ENCODE measurements at places on chromosomes 13 and 19. TPM values are rescaled to one million over a fixed set of nuclear protein-coding genes. Genes with fewer than 3 reads are reported as not detected.

DNA sequence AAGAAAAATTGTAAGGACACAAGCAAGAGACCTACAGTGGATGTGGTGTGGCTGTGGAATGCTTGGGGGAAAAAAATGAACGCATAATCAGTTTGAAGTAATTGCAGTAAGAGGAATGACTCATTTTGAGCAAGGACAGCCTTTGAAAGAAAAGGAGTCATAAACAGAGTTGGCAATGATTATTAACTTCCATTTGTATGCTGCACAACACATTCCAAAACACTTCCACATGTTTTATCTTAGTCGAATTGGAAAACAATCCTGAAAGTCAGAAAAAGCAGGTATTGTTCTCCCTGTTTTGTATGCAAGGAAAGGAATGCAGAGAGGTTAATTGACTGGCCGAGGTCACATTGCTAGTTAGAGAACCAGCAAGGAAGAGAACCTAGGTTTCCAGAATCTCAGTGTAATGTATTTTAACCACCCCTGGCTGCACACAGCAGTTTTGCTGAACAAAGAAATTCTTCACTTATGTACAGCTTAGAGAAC, 630.0 kb upstream of the MIR17HG start:
- peak; percentile 34 for DNase-seq

DNA sequence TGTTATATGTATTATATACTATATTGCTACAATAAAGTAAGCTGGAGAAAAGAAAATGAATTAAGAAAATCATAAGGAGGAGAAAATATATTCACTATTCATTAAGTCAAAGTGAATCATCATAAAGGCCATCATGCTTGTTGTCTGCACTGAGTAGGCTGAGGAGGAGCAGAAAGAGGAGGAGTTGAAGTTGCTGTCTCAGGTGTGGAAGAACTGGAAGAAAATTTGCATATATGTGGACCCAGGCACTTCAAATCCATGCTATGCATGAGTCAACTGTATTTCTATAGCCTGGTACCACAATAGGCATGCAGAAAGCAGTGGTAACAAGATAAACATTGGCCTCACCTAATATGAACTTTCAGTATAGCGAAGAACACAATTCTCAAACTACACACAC, 135.9 kb upstream of the SGCG start:
- DNase-seq, result no peak

- no peak for DNase-seq
These were observed 42.9 kb downstream of the C13orf46 start for GRCh38 chr13:113930671-113931637.

DNA sequence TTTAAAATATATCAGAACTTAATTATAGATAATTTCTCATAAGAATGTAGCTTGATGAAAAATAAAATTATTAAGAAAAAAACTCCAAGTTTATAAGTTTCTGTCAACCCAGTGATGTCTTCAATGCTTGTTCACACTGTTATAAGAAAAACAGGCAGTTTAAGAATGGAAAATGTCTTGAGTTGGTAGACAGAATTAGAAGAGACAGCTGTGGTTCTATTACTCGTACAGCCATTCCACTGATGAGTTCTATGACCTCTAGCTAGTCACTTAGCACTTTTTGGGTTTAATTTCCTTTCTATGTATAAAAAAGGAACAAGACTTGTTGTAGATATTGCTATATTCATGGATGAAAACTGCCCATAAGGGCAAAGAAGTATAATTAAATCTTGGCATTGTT, 1013.1 kb upstream of the ATXN8OS start:
- DNase-seq, result no peak

DNA sequence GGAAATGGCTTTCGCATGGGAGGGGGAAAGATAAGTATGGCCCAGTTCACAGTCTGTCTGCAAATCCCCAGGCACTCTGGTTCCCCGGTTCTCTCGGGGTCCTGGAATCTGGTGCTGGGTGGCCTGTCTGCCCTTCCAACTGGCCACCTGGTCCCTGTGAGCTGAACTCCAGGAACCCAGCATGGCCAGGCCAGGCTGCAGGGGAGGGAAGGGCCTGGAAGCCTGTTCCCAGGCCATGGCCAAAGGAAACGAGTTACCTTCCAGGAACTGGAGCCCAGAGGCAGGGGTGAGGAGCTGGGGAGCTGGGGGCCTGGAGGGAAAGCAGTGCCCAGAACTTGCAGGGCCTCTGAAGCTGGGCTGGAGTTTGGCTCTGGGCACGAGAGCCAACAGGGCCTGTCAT, 19.1 kb upstream of the PNMA8C start:
- no peak for DNase-seq

DNA sequence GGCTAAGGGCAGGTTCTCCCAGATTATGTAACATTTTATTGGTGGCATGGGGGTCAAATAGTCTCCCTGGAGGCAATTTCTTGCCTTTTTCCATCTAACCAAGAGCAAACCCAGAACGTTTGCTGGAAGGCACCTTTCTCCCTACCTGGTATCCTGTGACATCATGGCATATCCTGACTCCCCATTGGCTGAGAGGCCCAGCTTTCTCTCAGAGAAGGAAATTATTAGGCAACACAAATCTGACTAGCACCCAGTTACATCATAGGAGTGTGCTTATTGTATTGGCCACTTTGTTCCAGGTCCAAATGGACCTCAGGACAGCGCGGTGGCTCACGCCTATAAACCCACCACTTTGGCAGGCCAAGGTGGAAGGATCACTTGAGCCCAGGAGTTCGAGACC, 13.0 kb downstream of the NTN5 start:
- DNase-seq, result no peak

DNA sequence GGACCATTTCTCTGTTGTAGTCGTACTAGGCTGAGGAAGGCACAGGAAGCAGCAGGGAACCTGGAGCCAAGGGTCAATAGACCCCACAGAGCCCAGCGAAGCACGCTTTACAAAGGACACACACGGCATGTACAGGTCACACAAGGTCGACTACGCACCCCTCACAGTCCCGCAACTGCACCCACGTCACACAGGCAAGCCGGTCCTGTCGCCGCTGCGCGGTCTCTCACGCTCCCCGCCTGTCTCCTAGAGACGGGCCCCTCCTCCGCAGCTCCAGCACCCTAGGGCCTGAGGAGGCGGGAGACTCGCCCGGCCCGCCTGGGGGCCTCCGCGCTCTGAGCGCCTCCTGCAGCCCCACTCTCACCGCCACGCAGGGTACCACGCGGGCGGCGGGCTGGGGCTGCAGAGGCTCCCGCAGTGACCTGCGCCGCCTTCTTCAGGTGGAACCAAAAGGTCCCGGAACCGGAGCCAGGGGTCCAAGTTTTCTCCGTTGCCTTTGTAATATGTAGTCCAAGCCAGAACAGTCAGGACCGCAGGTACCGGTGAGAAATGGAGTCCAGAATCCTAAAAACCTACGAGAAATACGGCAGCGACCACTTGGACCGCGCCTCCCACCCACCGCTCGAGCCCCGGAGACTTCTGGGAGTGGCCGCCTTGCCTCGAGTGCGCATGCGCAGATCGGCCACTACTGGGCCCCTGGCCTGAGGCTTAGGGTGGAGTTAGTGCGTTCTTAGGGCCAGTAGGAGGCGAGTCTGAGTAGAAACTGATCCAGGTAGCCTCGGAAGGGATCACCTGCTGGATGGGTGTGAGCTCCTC, at the start of gene ZNF607:
Gene ZNF607 (minus strand): TSS at position 651 of the 816 bp plus-strand sequence. CDS start 8,143 bp downstream, outside the sequence.
- DNase-seq, result peak; percentile 87

ZNF578 gene
- polyA plus RNA-seq, result 5.6 TPM

SIGLEC14 gene
- polyA plus RNA-seq, result 0.91 TPM

ZNF99 gene
- polyA plus RNA-seq, result 1.6 TPM

CLEC4G gene
- not detected for polyA plus RNA-seq
